ENCODE measurements at places on chromosomes 4 and X. TPM values are rescaled to one million over a fixed set of nuclear protein-coding genes. Genes with fewer than 3 reads are reported as not detected.

DNA sequence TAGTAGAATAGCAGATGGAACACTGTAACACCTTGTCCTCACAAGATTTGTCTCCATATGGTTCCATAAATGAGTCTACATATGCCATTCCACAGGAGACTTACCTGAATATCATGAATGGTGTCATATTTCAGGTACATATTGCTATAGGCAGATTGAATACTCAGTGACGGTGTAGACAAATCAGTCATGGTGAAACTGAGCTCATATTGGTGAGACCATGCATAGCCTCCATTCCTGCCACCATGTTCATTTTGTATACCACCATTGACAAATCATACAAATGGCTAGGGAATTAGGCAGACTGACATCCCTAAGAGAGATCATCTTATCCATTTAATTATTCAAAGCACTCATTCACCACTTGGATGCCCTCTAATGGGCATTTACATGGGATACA lies 38.0 kb upstream of the SPP1 start:
- no peak overlapping the region for H3K4me3 ChIP-seq
- no peaks in the 10 kb centered on the region for H3K4me1 ChIP-seq
- no peak for DNase-seq
- H3K27ac ChIP-seq: no peak overlapping the region
- H3K27me3 ChIP-seq: peaks cover 12% of the 10 kb centered on the region

DNA sequence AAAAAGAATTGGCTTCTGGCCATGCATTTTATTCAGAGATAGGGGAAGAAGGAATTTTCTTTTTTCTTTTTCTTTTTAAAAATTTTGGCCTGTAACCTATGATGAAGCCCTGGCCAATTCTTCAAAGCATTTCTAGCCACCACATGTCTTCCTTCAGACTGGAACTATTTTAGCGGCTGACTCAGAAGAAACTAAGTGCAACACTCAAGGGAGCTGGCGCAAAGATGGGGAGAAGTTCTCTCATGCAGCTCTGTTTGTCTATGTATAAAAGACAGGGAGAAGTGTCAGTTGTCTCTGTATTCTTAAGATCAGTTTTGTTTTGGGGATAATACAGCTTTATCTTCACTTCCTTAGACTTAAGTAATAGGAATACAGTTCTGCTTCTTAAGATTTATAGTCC lies 46.1 kb downstream of the MBNL3 start:
- H3K36me3 ChIP-seq: no peaks in the 10 kb centered on the region
- H3K27ac ChIP-seq: no peak overlapping the region
- no peak overlapping the region for H3K4me3 ChIP-seq
- no peaks in the 10 kb centered on the region for H3K27me3 ChIP-seq
- no peak for DNase-seq

- H3K4me1 ChIP-seq: no peaks in the 10 kb centered on the region
- no peak overlapping the region for H3K27ac ChIP-seq
- no peak for DNase-seq
- H3K27me3 ChIP-seq: no peaks in the 10 kb centered on the region
Observed at GRCh38 chrX:108081110-108081509, 10.2 kb downstream of the PSMD10 start.

DNA sequence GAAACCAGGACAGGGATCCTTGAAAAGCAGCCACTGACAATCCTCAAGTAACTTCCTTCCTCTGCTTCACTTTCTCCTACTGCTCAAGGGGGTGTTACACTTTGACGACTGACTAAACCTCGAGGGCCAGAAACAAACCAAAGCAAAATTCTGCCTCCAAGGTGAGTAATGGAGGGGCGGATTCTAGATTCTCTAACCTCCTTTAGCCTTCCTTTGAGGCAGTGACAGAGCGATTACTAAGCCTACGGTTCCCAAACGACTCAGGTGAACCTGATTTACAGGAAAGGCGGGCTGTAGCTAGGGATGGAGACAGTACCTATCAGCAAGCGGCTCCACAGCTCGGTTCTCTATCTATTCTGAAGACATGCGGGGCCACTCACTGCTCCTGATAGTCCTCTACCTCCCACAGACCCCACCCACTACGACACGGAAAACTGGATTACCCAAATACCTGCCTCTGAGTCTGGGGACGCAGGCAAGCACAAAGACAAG lies 487 bp downstream of the TBCK start:
- H3K4me3 ChIP-seq: no peak overlapping the region
- H3K4me1 ChIP-seq: peaks cover 45% of the 10 kb centered on the region
- H3K27ac ChIP-seq: no peak overlapping the region

DNA sequence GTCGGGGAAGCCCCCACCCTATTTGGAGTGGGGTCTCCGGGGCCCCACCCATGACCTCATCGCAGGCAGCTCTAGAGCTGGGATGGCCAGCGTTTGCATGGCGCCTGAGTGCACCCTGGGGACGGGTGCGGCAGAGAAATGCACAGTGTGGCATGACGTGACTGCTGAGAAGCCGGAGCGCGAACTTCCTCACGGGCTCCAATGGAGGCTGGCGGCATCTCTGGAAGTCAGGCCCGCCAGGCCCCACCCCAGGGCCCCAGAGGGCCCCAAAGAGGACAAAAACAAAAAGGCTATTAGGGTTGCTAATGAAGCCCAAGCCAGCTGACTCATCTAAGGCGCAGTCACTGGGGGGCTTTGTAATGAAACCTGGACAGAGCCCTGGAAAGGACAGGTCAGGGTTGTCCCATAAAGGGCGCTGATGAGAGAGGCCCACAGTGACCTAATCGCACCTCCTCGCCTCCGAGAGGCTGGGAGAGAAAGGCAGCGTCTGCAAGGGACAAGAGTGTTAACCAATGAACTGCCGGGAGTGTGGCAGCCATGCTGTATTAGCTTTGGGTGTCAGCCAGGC lies 86.0 kb upstream of the C1QTNF7 start:
- no peaks in the 10 kb centered on the region for H3K4me1 ChIP-seq
- H3K36me3 ChIP-seq: no peaks in the 10 kb centered on the region
- no peak for DNase-seq
- no peak overlapping the region for H3K4me3 ChIP-seq
- no peak overlapping the region for H3K27ac ChIP-seq

- H3K27me3 ChIP-seq: peaks cover 9% of the 10 kb centered on the region
- no peak for DNase-seq
- H3K4me3 ChIP-seq: no peak overlapping the region
- H3K27ac ChIP-seq: no peak overlapping the region
Observed at GRCh38 chr4:169094656-169095231, 84.7 kb upstream of the CBR4 start.

DNA sequence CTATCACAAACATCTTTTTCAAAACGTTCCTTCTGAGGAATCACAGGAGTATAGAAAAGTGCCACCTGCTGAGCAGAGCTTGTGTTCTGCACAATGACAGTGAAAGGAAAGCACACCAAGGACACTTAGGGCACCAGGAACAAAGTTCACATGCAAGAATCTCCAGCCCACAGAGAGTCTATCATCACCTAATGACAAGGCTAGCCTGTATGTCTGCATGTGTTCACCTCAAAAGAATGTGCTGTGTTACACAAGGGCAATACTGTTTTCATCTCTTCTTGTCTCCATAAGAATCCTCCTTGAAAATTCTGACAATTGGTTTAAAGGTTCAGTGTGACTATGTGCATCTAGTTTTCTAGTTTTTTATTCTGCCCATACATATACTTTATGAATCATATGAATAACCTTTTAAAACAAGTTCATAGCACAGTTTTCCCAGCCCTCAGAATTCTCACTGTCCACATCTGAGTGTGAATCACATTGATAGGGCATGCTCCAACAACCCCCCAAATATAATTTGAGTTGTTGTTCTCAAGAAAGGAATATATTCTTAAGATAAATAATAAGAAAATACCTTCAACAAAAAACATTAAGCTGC lies 118.0 kb downstream of the PWWP3B start:
- H3K4me1 ChIP-seq: no peaks in the 10 kb centered on the region
- H3K4me3 ChIP-seq: no peak overlapping the region
- DNase-seq: no peak
- H3K36me3 ChIP-seq: no peaks in the 10 kb centered on the region

DNA sequence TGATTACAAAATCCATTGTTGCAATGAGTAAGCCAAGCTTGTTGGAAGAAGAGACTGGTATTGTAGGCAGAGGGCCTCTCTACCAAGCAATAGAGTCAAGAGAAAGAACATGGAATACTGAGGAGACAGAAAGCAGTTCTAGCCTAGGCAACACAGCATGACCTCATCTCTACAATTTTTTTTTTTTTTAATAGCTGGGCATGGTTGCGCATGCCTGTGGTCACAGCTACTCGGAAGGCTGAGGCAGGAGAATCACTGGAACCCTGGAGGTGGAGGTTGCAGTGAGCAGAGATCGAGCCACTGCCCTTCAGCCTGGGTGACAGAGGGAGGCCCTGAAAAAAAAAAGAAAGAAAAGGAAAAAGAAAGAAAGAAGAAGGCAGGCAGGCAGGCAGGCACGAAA lies 11.7 kb upstream of the ZBTB33 start:
- peaks cover 15% of the 10 kb centered on the region for H3K4me1 ChIP-seq
- H3K27me3 ChIP-seq: no peaks in the 10 kb centered on the region
- H3K36me3 ChIP-seq: peaks cover 2% of the 10 kb centered on the region

GRCh38 chr4:25310066-25310802 lies 2.3 kb upstream of the ZCCHC4 start:
- H3K27me3 ChIP-seq: peaks cover 4% of the 10 kb centered on the region
- no peak overlapping the region for H3K4me3 ChIP-seq
- H3K36me3 ChIP-seq: peaks cover 7% of the 10 kb centered on the region
- H3K4me1 ChIP-seq: peaks cover 16% of the 10 kb centered on the region

- peak within 1 kb of the TSS; percentile 87 for H3K4me3 ChIP-seq
Observed at GRCh38 chrX:55489314-55490009, at the start of gene USP51. Gene USP51 (minus strand): TSS chrX:55489848. CDS start chrX:55488939, 909 bp downstream.

DNA sequence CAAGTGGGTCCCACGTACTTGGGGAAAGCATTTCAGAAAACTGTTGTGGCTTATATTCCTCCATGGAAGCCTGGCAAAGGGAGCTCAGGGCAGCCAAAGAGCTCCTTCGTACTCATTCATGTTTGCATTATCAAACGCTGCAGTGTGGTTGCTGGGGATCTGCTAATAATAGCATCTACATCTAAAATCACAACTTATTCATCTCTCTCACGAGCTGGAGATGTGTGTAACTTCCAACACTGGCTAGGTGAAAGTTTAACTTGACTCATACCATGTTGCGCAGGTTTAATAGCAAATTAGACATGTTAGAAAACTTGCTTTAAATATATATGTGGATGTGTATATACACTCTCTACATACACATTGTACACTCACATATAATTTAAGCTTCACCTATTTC lies 415.1 kb downstream of the AFF2 start:
- DNase-seq: no peak
- no peaks in the 10 kb centered on the region for H3K4me1 ChIP-seq
- H3K27ac ChIP-seq: no peak overlapping the region
- H3K36me3 ChIP-seq: no peaks in the 10 kb centered on the region

- peaks cover 64% of the 10 kb centered on the region for H3K4me1 ChIP-seq
- no peak for DNase-seq
- H3K4me3 ChIP-seq: no peak overlapping the region
- H3K27me3 ChIP-seq: no peaks in the 10 kb centered on the region
Observed at GRCh38 chr4:1333256-1333655, 13.8 kb upstream of the UVSSA start.

GRCh38 chrX:38403834-38404233 lies 51.4 kb downstream of the OTC start:
- no peaks in the 10 kb centered on the region for H3K36me3 ChIP-seq
- no peak for DNase-seq
- no peaks in the 10 kb centered on the region for H3K27me3 ChIP-seq
- no peak overlapping the region for H3K4me3 ChIP-seq
- H3K27ac ChIP-seq: no peak overlapping the region
- no peaks in the 10 kb centered on the region for H3K4me1 ChIP-seq

DNA sequence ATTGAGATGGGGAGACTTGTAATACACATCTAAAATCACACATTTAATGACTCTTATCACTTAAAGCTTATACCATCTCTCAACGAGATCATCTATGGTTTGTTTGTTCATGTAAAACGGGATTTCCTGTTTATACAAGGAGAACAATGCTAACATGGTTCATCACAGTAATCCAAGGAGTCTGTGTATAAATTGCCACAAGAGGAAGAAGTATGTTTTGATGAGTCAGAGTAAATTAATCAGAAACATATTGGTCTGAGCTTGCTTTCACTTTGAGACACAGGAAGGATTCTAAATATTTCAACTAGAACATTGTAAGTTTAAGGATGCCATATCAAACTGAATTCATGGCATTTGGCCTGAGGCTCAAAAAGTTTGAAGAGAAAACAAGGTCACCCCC lies 594.1 kb downstream of the GLUD2 start:
- no peak overlapping the region for H3K27ac ChIP-seq
- no peak overlapping the region for H3K4me3 ChIP-seq
- no peak for DNase-seq
- H3K4me1 ChIP-seq: no peaks in the 10 kb centered on the region

DNA sequence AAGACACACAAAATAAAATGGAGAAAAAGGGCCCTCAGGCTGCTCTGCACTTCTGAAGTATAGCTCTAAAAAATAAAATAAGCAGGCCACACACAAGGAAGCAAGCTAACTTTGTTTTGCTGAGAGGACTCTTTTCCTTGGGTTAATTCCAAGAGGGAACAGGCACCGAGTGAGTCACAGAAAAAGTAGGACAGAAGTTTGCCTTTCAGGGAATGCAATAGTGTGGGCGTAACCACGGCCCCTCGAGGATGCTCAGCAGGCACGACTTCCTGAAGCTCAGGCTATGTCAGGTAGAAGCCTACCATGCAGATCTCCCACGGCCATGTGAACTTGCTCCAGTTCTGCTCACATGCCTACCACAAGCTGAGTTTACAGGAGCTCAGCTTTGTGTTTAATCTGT lies 22.1 kb downstream of the PPP1R2C start:
- no peak for DNase-seq
- H3K27ac ChIP-seq: no peak overlapping the region
- H3K36me3 ChIP-seq: no peaks in the 10 kb centered on the region

Gene CTAG1A
- not detected for total RNA-seq

Gene AMBN
- not detected for total RNA-seq

Gene CDKL5
- total RNA-seq: 1.2 TPM

Gene PRKG2
- 0.24 TPM for total RNA-seq

Gene SYNPO2
- total RNA-seq: 0.12 TPM

Gene BMPR1B
- not detected for total RNA-seq

Gene PWWP3B
- total RNA-seq: not detected

Gene FTSJ1
- total RNA-seq: 62.8 TPM

Gene SULT1B1
- 0.68 TPM for total RNA-seq

Gene VEGFD
- total RNA-seq: not detected

Gene SPP1
- total RNA-seq: 0.45 TPM

All from activated CD4-positive, alpha-beta memory T cell treated with anti-CD3 and anti-CD28 coated beads for 36 hours (primary cell).